Stimulated activated memory B cell treated with anti-CD40 and anti-IgM and Interleukin-4, amounts not matched to agents 10 μg/mL and 1 μg/mL and 100 μg/mL, for 72 hours (primary cell): ENCODE measurements at places on chromosomes 2 and 18.

DNA sequence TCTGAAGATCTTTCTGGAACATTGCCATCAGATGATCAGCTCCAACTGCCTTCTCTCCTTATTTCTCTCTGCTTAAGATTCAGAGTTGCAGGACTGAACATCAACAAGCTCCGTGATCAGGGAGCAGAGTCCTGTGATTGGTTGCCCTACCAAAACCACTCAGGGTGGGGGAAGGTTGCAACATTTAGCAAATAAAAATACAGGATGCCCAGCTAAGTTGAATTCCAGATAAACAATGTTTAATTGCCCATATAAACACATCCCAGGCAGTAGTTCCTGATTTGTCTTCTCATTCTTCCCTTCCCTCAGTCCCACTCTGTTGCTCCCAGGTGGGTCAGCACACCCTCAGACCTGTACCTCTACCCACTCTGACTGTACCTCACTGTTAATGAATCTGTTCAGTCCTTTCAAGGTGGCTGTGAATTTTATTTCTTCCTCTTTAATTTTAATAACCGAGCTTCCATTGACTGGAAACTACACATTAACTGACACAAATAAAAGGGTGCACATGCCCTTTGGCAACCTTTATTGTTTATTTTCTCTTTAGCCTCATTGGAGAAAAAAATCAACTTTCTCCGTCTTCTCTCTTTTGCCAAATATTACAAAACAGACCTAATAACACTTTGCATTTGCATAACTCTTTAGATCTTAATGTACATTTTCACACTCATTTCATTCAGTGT is 167.1 kb upstream of the PKDCC start:
- no peak for ATAC-seq

DNA sequence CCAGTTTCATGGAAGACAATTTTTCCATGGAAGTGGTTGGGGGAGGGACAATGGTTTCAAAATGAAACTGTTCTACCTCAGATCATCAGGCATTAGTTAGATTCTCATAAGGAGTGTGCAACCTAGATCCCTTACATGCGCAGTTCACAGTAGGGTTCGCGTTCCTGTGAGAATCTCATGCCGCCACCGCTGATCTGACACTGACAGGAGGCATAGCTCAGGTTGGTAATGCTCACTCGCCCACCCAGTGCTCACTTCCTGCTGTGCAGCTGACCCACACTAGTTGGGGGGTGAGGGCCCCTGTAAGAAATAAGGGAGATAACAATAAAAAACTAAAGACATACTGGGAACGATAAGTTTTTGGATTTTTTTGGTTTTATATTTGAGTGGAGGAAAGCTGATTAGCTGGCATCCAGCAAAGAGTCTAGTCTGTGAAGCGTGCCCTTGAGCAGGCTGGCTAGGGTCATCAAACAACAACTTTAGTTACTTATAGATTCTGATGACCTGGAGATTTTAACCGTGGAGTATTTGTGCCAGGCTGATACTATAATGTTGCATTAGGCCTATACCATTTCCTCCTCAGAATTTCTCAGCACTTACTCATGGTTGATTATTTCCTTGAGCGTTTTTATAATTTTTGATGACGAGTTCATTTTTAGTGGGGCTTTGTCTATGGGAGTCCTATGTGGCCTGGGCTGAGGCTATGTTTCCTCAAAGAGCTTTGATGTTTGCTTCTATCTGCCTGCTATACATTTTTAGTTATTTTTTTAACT is 6.3 kb upstream of the MCFD2 start:
- no peak for ATAC-seq

DNA sequence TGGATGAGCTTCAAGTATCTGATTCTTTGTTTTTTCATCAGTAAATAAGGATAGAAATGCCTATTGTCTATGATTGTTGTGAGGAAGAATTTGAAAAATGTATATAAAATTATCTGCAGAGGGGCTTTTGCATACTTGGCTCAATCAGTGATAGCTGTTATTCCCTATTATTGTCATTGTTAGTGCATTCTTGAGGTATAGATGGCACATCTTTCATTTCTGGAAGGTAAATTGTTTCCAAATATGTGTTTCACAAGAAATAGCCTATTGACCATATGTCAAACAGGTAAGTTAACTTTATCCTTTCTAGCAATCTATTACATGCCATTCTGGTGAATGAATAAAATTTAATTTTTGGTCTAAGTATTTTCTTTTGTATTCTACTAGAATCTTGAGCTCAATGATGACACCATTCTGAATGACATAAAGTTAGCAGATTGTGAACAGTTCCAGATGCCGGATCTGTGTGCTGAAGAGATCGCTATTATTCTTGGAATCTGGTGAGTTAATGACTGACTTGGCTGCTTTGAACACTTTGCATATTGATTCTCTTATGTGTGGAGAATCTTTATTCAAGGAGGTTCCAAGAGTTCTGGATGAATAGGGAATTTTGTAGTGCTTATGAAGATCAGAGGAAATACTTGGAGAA is 44.2 kb downstream of the TTC27 start:
- no peak for ATAC-seq

DNA sequence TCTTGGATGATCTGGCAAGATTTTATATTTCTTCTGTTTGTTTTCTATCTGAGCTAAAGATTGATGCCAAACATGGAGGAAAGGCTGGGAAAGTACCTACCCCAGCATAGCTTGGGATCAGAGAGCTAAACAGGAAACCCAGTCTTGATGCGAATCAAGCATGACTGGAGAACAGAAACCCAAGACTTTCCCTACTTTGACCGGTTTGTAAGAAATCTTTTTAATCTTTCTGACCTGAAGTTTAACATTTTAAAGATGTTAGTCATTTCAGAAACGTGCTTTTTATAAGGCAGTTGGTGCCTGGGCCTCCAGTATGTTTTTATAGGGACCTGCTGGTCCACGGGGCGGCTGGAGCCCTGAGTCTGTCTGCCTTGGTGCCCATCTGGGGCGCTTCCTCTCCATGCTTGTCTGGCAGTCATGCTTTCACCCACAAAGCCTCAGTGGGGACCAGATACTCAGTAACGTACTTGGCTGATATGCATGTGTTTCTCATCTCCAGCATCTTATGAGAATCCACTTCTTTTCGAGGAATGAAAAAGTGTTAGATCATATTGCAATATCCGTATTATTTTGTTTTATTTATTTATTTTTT is 266.5 kb downstream of the PTGR3 start:
- peak; percentile 83 for ATAC-seq

DNA sequence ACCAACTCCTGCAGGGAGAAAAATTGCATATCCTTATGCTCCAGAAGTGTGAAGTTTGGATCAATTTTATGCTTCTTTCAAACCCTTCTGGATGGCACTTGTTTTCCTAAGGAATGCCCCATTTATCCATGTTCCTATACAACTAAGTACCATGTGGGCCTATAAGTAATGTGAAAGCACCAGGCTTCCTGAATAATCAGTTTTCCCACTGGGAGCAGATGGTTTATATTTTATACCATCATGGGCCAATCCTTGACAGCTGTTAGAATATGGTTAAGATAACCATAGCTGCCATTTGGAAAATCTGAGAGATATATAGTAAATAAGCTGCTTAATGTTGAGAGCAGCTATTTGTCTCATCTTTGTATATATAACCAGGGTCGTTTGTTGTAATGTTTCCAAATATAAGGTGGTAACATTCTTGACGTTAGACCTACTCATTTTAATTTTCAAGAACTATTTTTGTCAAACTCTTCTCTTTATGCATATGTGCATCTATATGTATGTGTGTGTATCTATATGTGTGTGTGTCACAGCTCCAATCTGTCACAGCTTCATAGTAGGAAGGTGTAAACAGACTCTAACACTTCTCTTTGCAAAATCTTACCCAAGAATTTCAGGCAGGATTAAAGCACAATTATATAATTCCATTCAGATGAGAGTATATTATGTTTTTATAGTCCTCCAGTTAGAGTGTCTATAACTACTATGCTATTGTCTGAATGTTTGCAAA is 458.7 kb upstream of the GCFC2 start:
- no peak for ATAC-seq
